AG10803 (cell line): ENCODE measurements at places on chromosomes 2 and 18.

DNA sequence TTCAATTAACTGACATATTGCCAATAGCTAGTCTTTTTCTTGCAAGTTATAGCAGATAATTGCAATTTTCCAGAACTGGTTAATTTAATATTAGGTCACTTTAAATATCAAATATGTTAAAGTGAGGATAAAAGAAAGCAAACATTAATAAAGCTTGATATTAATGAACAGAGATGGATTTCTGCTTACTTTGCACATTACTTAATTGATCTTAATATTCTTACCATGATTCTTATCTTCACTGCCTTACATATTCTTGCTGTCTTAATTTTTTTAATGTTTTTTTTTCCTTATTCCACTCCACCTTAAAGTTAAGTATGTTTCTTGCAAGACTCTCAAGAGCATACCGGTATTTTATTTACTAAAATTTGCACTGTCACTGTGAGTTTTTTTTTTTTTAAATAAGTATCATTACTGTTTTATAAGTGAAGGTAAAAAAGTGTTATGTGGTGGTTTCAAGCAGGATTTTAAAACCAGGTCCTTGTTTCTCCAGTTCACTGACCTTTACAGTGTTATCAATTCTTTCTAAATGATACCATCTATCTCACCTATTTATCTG lies 33.9 kb downstream of the PPP3R1 start:
- DNase-seq, result no peak

DNA sequence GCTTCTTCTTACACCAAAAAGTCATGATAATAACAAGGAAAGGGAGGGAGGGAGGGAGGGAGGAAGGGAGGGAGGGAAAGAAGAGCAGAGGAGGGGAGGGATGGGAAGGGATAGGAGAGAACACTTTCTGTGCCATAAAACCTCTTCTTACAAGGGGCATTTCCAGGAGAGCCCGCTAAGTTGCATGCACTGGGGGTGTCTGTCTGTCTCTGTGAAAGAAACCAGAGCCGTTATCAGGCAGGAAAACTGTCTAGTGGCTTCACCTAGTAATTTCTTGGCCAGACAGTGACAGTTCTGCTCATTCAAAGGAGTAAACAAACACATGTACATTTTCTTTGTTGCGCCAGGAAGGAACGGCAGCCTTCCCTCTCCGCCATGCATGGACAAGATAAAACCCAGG lies 45.8 kb downstream of the AQP12A start:
- no peak for DNase-seq

DNA sequence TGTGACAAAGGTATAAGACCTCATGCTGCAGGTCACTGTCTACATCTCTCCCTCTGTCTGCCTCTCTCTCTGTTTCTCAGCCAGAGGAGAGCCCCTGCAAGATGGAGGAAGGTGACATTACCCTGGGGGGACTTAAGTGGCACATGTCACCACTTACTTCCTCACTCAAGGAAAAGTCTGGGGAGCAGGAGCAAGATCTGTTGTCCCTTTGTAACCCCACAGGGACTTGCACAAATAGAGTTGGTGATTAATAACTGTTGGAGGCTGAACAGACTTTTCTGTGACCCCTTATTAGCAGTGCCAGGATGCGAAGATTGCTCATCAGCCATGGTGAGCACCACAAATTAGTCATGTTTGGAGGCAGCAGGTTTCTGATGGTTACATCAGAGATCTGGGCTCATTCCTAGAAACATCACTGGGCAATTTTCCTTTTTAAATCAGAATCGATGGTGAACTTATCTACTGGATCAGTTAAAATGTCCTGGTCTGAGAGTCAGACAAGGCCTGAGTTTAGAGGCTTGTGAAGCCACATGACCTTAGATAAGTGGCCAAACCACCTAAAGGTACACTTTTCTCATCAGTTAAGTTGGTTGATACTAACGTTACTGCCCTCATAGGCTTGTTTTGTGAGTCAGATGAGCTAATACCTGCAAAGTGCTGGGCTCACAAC lies 81.2 kb upstream of the LTBP1 start:
- DNase-seq, result peak; percentile 95

GRCh38 chr2:85953476-85953875 lies 64.7 kb upstream of the ST3GAL5 start:
- DNase-seq, result peak; percentile 34

DNA sequence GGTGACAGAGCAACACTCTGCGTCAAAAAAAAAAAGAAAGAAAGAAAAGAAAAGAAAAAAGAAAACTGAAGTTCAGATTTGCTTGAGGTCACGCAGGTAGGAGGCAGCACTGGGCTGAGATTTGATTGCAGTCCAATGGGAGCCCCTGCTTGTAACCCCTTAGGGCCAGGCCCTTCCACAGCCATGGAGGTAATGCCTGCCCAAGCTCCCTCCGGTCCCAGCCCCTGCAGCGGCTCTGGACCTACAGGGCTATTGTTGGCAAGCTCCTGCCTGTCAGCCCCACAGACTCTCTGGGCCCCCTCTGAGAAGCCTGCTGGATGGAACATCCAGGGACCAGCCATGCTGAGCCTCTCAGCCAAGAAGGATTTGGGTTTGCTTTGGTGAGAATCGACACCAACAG lies 12.2 kb downstream of the ZFP36L2 start:
- DNase-seq, result no peak

- peak; percentile 51 for DNase-seq
Measured at GRCh38 chr2:201353116-201353515, 4.0 kb downstream of the FLACC1 start.

DNA sequence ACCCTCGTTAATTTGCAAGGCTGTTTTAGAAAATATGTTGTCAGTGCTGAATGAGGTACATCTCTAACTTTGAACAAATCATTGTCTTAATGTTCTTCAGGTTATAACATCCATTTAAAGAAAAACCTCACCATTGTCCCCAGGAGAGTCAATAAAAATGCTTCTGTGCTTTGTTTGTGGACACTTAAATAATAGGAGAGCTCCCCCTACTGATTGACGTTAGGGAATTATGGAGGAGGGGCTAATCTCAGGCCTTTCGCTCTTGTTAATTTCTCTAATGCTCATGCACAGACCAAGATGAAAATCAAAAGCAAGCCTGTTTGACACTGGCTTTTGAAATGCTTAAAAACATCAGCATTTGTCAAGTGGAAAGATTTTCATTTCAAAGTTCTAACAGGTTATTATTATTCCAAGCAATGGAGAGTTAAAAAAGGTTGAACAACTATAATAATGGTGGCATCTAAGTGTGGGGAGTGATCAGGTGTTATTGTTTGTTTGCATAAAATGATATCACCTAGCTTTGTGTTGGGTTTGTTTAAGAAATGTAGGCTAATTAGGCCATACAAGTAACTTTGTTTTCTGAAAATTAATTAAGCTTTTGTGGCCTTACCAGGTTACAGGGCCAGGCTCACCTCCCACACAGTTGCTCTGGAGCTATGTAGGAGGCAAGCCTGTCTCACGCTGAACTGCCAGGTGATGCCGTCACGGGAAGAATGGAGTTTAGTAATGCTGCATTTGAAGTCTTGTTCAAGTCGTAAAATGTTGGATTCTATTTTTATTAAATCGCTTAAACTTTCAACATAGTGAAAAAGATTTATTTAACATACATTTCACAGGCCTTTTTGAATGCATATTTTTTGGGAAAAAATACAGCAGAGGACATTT lies 51.7 kb upstream of the SMIM21 start:
- DNase-seq, result peak; percentile 67

DNA sequence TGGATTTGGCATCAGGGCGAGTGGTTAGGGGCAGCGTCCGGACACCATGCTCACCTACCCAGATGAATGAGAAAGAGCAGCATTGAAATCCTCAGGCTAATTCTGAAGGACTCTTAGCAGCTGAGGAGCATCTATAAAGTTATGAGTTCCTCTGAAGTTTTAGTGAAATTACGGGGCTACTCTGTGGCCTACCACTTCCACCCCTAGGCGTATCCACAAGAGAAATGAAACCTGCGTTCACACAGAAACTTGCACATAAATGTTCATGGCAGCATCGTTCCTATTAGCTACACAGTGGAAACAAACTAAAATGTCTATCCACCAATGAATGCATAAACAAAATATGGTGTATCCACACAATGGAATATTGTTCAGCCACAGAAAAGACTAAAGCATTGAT lies 98.0 kb downstream of the GBX2 start:
- no peak for DNase-seq

DNA sequence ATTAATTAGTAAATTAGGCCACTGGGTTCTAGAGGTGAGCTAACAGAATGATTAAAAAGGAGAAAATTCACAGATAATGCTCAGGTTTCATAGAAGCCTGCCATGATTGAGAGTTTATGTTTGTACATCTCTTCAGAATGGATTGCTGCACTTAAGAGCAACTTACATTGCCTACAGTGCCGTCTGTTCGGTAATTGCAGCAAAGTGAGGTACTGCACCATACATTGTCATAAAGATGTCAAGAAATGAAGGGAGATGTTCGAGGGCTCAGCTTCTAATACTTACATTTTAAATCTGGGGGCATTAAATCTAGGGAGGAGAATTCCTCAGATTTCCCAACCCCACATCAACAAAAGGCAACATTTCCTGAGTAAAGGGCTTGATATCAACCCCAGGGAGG lies 976.2 kb upstream of the FANCL start:
- no peak for DNase-seq

DNA sequence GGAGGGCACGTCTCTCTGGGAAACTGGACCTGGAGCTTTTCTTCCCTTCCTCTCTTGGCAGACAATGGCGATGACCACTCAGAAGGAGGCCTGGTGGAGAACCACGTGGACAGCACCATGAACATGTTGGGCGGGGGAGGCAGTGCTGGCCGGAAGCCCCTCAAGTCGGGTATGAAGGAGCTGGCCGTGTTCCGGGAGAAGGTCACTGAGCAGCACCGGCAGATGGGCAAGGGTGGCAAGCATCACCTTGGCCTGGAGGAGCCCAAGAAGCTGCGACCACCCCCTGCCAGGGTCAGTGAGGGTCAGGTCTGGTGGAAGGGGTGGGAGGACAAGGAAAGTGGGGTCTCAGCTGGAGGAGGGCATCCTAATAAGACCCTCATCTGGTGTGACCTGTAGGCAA lies 27.3 kb downstream of the IGFBP2 start:
- DNase-seq, result no peak
